NCI-H774 (cell line): ENCODE measurements at places on chromosomes 5 and 9.
A peak's percentile ranks its signal among the peaks of the same experiment; 100 is the strongest.

GRCh38 chr9:135693265-135693664, 6.0 kb downstream of the SOHLH1 start:
- DNase-seq, result no peak

DNA sequence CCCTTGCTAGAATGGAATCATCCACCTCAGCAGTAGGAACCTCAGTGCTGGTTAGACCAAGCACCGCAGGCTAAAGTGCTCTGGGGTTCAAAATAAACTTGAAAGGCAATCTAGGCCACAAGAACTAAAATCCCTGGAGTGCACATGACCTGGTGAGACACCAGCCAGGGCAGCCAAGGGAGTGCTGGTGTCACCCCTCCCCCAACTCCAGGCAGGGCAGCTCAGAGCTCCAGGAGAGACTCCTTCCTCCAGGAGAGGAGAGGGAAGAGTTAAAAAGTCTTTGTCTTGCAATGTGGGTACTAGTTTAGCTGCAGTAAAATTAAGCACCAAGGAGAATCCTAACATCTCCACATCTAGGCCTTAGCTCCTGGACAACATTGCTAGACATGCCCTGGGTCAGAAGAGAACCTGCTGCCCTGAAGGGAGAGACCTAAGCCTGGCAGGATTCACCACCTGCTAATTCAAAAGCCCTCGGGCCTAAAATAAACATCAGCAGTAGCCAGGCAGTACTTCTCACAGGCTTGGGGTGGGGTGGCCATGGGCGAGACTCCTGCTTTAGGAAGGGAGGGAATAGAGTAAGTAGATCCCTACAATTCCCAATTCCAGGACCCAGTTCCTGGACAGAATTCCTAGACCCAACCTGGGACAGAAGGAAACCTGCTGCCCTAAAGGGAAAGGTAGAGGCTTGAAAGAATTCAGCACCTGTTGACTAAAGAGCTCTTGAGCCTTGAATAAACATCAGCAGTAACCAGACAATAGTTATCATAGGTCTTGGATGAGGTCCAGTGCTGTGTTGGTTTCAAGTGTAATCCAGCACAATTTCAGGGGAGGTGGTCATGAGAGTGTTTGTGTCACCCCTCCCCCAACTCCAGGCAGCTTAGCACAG, 25.8 kb downstream of the UGT3A2 start:
- DNase-seq, result peak; percentile 96

DNA sequence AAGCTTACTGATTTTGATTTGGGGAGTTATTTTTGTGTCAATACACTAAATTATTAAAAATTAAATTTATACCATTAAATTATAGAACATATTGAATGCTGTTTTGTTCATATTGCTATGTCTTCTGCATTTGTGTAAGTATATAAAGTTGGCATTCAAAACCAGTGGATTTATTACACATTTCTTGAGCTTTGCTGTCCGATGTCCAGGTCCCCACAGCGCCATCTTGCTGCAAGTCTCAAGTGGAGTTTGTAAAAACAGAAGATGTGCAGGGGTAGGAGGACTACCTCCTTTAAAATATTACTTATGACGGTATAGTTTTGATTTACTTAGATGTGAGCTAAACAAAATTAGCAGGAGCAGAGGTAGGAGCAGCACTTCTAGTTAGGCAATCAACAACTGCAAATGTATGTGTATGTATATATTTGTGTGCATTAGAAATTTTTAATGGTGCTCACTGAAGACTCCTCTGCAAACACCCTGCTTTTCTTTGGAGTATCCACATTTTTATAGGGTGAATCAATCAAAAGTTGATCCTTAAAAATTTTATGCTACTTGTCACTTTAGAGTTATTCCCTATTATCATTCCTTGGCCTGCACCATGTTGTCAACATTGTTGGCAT, 37.4 kb downstream of the CPEB4 start:
- DNase-seq, result no peak

- no peak for DNase-seq
Measured at GRCh38 chr9:81393985-81394811, 295.1 kb downstream of the TLE1 start.

DNA sequence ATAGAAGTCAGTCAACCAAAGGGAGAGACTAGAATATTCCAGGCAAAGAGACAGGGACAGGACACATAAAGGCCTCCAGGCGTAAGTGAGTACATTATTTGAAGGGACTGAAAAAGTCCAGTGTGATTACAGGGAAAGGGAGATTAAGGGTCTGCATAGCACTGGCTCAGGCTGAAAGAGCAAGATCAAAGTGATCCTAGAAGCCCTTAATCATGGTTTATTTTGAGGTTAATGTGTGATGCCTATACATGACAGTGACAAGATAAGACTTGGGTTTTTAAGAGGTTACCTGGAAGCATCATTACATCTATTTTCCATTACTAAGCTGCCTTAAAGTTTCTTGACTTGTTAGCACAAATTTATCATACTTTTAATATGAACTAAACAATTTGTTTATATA, 25.8 kb downstream of the LMBRD2 start:
- DNase-seq, result no peak

DNA sequence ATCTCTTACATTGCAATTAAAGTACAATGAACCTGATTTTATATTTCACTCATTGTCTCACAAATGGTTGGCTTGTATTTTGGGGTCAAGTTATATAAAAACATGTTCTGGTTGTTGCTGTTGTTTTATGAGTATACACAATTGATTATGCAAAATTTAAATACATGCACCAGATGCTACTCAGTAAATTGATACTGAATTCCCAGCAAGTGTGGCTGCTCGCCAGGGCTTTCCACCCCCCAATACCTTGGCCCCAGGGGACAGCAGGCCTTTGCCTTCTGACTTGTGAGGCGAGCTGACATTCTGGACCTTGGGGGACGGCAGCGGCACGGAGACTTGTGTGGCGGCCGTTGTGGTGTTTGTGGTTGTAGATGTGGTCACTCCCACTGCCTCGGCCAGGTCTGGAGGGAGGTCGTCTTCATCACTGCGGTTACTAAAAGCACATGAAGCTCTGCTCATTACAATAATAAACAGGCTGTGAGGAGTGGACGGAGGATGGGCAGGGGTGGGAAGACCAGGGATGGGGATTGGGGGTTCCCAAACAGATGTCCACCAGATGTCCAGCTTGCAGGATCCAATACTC, 27.0 kb upstream of the FRRS1L start:
- DNase-seq, result no peak

DNA sequence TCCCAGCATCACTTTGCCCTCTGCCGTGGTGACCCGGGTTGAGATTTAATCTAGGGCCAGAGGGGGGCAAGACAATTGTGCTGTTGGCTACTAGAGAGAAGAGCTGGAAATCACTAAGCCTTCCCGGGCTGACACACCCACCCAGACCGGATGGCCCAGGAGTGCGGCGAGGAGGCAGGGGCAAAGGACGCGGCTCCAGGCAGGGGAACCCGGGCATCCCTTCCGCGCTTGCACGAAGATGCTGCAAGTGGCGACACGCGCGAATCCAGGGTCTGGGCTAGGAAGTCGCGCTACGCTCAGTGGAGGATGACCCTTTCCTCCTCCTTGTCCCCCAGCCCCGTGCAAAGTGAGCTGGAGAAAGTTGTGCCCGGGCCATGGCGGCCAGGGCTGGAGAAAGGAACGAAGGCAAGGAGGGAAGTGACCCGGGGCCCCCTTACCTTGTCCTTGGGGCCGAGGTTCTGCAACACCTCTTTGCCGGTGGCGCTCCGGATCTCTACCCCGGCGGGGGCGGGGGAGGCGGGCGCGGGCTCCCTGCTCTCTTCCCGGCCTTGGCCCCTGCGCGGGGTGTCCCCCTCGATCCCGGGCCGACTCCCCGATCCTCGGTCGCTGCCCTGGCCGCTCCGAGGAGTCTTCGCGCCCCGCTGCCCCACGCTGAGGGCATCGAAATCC, 693 bp downstream of the DPYSL3 start:
- no peak for DNase-seq

DNA sequence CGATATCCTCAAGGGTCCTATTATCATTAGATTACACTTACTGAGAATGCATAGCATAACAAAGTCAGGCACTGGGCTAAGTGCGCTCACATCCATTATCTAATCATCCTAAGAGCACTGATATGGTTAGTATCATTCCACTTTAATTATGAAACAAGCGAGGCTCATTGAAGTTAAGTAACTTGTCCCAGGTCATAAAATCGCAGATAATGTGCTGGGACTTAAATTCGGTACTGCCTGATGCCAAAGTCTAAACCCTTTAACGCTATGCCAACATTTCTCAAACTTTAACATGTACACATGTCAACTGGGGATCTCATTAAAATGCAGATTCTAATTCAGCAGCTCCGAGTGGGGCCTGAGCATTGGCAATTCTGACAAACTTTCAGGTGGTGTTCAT, 204.7 kb downstream of the PTTG1 start:
- no peak for DNase-seq

GRCh38 chr5:141929398-141930058, 5.9 kb downstream of the DELE1 start:
- no peak for DNase-seq

GRCh38 chr5:173736923-173737412, 120.5 kb upstream of the BOD1 start:
- no peak for DNase-seq

- DNase-seq, result no peak
Measured at GRCh38 chr5:10059980-10060379, 189.7 kb downstream of the ATPSCKMT start.

GRCh38 chr9:69130456-69131441, 43.3 kb upstream of the TJP2 start:
- DNase-seq, result no peak

GRCh38 chr9:89613912-89614892, 9.4 kb downstream of the GADD45G start:
- DNase-seq, result no peak

- no peak for DNase-seq
Measured at GRCh38 chr5:124462751-124463150, 283.7 kb downstream of the ZNF608 start.

DNA sequence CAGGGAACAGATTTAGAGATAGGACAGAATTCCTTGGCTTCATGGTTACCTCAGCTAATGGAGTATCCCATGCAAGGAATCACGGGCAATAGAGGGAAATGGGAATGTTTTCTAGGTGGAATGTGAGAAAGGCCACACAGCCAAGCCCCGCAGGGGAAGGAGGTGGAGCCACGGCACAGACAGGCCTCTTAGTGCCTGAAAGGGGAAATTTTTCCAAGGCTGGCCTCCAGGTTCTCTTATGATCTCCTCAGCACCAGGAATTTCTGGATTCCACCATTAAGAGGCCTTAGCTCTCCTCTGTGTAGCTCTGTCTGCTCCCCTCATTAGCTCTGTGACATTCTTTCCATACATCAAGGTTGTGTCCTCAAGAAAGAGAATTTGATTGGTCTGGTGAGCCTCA, 124.7 kb downstream of the GALNT10 start:
- DNase-seq, result no peak
